MCF 10A (cell line): ENCODE measurements at places on chromosomes 3 and 15. TPM values are rescaled to one million over a fixed set of nuclear protein-coding genes. Genes with fewer than 3 reads are reported as not detected.
A peak's percentile ranks its signal among the peaks of the same experiment; 100 is the strongest.

Gene SRGAP3
- 13.7 and 19.8 TPM in 2 replicates for total RNA-seq

- DNase-seq, result no peak
These were observed 560.8 kb upstream of the TBL1XR1 start for GRCh38 chr3:177758126-177758525.

GRCh38 chr3:106620646-106621045 is 751.8 kb upstream of the CBLB start:
- DNase-seq, result no peak

DNA sequence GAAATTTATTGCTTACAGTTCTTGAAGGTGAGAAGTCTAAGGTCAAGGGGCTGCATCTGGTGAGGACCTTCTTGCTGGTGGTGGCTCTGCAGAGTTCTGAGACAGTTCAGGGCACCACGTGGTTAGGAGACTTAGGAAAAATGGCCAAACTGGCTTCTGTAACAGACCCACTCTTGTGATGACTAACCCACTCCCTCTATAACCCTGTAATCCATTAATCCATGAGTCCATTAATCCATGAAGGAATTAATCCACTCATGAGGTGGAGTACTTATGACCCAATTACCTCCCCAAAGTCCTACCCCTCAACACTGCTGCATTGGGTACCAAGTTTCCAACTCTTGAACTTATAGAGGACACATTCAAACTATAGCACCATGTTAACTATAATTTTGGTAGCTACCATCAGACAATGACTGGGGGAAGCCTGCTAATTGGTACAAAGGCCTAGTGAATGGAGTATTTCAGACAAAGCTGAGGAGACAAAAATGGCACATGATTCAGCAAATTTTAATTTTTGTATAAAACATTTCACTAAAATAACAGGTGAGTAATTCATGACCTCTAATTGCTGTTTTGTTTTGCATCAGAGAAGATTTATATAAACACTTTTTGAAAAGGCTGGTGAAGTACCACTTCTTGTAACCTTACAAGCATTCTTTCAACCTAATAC is 374.1 kb upstream of the TBL1XR1 start:
- DNase-seq, result no peak

DNA sequence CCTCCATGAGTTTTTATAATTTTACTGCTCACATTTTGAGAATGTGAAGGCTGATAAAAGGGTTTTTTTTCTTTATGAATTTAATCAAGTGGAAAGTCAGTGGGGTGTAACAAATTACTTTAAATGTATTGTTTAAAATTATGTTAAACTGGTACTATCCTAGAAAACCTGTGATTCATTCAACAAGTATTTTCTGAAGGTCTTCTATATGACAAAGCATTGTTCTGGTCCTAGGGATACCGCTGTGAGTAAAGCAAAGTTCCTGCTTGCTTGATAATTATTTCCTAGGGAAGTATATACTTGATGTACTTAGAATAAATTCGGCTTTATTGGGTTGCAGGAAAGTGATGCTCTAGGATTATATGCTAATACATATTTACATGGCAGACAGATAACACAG is 152.8 kb upstream of the GOLGA6L4 start:
- DNase-seq, result no peak

DNA sequence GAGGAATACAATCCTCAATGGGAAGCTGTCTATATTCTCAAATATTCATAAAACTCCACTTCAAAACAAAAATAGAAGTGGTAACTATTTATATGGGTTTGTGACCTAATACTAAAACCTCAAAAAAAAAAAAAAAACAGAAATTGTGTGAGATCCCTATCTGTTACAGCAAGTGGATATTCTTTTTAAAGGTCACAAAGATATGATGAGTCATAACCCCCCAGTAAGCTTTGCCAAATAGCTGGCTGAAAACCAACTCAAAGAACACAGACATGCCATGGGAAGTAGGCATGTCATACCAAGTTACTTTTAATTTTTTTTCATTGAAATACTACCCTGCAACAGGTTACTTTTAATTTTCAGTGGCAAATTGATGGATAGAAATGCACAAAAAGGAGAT is 62.5 kb downstream of the CBLB start:
- peak; percentile 90 for DNase-seq

- DNase-seq, result no peak
These were observed 36.0 kb downstream of the ZIC4 start for GRCh38 chr3:147370349-147370748.

GRCh38 chr3:186520957-186521842 is 23.0 kb downstream of the CRYGS start:
- no peak for DNase-seq

- DNase-seq, result no peak
These were observed 24.0 kb downstream of the GLDN start for GRCh38 chr15:51365417-51365816.
